ENCODE measurements at places on chromosomes 4 and X. TPM values are rescaled to one million over a fixed set of nuclear protein-coding genes. Genes with fewer than 3 reads are reported as not detected.
A peak's percentile ranks its signal among the peaks of the same experiment; 100 is the strongest.

The ADAMTS3 gene
- total RNA-seq = 0.42 TPM

The SPIN4 gene
- total RNA-seq = 0.87 TPM

The SHROOM4 gene
- total RNA-seq = 8.9 TPM

DNA sequence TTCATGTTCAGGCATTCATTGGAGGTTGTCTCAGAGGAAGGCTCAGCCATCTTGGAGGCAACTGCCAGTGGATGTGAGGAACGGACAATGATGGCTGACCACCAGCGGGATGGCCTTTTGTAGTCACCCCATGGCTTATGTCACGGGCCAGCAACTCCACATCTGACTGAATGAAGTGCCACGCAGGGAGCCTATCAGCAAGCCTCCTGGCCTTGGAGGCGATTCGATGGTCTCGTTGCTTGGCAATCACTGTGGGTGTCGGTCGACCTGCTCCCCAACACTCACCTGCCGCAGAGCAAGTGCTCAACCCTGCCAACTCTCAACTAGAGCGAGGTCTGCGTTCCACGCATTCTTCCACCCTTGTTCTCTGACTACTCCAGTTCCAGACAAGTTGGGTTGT, 7.4 kb downstream of the H2BW2 start:
- DNase-seq = no peak

The CYBB gene
- 20.4 TPM for total RNA-seq

The MAGEC2 gene
- not detected for total RNA-seq

The SLC10A4 gene
- total RNA-seq = not detected

DNA sequence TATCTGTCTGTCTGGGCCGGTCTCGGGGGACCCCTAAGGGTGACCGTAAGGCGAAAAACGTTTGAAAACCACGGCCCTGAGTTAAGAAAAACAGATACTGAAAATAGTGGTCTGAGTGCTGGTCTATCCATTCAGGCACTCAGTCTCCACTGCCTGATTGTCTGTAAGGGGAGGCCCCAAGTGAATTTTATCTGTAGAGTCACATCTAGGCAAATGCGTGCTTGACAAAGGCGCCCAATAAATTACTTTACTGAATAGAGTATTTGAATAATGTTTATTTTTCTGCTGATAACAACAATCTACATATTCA, 465 bp downstream of the HNRNPH2 start:
- no peak for DNase-seq

- DNase-seq = no peak
These were observed 1.7 kb upstream of the KCNE5 start for GRCh38 chrX:109626637-109627036.

The MID2 gene
- total RNA-seq = 5.6 TPM

- DNase-seq = no peak
These were observed 1668.7 kb upstream of the PCDH7 start for GRCh38 chr4:29051381-29051965.

DNA sequence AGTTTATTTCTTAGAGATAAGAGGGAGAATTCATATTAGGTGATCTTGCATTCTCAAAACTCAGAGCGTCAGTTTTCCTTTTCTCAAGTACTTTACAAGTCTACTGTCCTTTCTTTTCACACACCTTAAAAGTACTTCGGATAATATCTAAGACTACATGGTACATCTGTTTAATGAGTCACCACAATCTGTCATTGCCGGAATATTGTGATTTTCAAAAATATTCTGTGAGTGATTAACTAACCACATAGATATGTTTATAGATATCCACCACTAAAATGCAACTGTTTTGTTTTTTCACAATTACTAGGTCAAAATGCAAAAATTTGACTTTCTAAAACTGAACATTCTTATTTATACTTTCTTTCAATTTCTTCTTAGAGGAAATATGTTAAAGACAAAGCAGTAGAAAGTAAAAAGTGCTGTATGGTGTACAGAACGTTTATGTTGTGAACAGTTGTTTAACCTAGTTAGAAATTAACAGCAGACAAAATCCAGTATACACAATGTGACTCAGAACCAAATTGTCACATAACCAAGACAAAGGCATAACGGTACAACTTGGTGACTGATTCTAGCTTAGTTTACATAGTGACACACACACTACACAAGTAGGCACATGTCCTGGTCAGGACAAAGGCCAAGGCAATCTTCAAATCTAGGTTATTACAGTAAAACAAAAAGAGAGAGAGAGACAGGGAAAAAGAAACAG, 482.9 kb downstream of the NAF1 start:
- no peak for DNase-seq

- no peak for DNase-seq
These were observed 169.8 kb upstream of the BCOR start for GRCh38 chrX:40267334-40268187.

- no peak for DNase-seq
These were observed 26.3 kb downstream of the MGARP start for GRCh38 chr4:139253713-139254112.

The SHOX gene
- not detected for total RNA-seq

DNA sequence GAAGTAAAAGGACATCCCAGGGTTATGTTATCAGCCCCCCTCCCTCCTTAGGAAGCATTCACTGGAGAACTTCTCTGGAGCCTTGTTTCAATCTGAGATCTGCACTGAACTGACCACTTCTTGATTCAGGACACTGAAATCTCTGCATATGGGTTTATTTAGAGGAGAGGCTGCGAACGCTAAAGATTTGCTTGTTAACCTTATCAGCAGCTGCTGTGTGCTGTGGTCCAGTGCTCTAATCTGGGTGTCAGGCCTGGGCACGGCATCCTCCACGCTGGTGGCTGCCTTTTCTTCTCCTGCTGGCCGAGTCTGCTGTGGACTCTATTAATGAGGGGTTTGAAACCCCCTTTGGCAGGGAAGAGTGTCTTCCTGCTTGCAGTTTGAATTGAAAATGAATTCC, 1094.7 kb upstream of the TENM3 start:
- no peak for DNase-seq

GRCh38 chrX:63506320-63506719, 155.2 kb upstream of the SPIN4 start:
- no peak for DNase-seq

DNA sequence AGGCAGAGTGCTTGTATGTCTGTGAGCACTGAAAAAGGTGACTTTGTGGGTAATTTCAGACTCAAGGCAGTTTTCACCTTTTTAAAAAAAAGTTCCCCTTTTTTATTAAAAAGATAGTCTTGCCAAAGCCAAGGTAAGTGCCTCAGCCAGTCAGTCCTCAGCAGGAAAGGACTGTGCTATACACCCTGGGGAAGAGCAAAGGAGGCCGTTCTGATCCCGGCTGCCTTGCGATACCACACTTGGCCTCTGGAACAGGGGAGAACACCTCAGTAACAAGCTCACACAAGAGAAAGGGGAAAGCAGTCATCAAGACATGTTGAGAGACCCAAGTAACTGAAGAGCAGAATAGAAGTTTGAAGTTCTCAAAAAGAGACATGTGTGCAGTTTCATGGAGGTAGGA, 541.7 kb downstream of the BCOR start:
- DNase-seq = no peak

DNA sequence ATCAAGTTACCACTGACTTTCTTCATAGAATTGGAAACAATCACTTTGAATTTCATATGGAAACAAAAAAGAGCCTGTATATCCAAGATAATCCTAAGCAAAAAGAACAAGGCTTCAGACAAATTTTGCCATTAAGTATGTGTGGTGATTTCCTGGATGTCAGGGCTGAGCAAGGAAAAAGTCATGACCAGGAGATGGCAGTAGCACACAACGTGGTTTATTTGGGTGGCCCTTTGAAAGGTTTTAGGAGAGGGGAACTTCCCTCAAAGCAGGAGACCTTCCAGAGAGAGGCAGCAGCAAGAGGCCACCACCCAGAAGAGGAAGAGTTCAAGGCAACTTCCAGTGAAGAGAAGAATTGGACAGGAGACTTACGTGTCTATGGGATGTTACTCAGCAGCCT, 18.1 kb upstream of the ZXDB start:
- DNase-seq = no peak

DNA sequence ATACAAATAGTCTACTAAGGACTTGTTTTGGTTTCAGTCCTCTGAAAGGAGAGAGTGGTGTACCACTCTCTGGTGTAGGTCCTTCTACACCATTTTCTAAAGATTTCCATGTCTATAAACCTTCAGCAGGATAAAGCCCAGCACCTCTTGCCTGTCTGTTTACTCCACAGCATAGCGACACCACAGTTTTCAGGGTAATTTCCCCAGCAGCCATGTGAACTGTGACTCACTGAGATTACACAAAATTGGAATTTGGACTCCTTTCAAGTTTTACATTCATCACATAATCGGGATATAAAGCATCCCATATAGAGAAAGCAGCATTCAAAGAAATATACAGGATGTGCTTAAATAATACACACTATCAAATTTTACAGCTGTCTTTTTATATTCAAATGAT, 229.6 kb downstream of the PRDM5 start:
- no peak for DNase-seq

- DNase-seq = peak; percentile 50
These were observed 40.4 kb downstream of the ENPEP start for GRCh38 chr4:110516106-110516922.

The HSFX4 gene
- not detected for total RNA-seq

DNA sequence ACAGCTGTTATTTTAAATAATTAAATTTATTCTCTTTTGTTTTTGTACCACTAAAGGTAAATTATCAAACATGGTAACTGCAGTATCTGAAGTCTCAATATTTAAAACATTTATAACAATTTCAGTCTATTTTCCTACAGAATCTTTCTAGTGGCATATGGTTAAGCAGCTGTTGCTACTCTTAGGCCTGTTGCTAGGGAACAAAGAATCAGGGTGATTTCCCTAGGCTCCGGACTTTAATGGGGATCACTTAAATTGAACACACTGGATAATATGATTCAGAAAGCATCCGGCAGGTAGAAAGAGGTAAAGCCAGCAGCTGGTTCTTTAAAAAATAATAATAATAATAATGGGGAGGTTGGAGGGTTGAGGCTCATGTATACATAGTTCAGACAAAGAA, 17.6 kb downstream of the FBXO8 start:
- no peak for DNase-seq

DNA sequence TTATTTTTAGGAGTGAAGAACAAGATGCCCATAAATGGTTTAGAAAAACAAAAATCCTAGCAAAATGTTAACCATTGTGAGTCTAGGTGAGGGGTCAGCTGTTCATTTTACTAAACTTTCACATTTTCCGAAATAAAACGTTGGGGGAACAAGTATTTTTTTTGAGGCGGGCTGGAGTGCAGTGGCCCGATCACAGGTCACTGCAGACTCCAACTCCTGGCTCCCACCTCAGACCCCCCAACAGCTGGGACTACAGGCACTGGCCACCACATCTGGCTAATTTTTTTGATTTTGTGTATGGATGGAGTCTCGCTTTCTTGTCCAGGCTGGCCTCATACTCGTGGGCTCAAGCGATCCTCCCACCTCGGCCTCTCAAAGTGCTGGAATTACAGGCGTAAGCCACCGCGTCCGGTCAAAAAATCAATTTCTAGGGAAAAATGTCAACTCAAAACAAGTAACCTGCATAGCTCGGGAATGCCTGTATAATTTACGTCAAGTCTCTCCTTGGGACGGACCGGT, 742 bp upstream of the TAF1 start:
- no peak for DNase-seq

DNA sequence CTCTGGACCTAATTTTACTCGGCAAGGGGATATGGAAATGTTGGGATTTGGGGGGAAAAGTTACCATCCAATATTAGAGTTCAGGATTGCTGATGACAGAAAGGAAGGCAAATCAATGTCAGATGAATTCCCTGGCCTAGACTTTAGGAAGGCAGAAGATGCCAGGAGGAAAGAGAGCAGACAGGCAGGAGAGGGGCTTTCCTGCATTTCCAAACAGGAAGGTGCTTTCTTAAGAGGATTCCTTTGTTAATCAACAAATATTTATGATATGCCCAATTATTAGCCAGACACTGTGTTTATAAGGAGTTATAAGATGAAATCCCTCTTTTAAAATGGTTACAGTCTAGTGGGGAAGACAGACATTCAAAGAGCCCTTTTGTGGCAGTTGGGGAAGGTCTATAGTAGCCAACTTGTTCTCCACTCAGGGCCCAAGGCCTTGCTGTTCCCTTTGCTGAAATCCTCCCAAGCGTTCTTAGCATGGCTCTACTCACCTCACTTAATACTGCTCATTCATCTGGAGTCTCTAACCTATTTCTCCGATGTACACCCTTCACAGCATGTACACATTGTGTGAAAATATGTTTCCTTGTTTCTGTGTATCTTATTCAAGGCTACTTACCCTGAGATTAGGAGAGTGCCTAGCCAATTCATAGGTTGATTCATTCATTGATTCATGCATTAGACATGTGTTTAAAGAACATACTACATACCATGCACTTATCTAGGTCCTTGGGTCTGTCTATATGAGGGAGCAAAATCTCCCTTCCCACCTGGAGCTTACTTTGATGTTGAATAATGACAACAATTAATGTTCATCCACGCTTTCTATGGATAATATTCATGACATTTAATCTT, 5.3 kb downstream of the IGFBP7 start:
- no peak for DNase-seq

GRCh38 chrX:153925739-153926551, at the start of gene ARHGAP4:
ARHGAP4 (minus strand) TSS chrX:153926264; CDS start chrX:153926202, 62 bp downstream.
- DNase-seq = peak; percentile 45

The GLOD5 gene
- total RNA-seq = not detected

- DNase-seq = no peak
These were observed 115.7 kb upstream of the ZXDA start for GRCh38 chrX:58025979-58026378.

DNA sequence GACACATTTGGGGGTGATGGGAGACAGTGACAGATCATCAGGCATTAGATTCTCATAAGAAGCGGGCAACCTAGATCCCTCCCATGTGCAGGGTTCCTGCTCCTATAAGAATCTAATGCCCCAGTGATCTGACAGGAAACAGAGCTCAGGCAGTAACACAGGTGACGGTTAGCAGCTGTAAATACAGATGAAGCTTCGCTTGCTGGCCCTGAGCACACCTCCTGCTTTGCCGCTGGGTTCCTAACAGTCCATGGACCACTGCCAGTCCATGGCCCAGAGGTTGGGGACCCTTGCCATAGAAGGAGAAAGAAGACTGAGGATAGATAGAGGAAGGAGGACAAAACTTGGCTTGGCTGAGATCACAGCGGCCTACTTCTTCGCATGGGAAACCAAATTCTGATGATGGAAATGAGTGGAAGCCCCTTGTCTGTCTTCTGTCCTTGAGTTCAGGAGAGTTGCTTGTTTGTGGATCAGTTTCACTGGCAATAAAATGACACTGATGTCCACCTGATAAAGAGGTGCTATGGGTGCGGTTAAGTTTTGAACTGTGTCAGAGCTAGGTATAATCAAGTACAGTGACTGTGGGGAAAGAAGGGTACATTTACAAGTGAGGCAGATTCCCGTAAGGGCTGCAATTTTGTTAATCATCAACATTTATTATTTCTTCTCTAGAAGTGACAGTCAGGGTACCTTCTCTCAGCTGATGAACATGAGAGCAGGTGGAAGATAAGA, 1.7 kb upstream of the TIFA start:
- DNase-seq = no peak

GRCh38 chr4:128983771-128984485, 109.4 kb downstream of the SCLT1 start:
- no peak for DNase-seq

The FAM47E gene
- 2.4 TPM for total RNA-seq

DNA sequence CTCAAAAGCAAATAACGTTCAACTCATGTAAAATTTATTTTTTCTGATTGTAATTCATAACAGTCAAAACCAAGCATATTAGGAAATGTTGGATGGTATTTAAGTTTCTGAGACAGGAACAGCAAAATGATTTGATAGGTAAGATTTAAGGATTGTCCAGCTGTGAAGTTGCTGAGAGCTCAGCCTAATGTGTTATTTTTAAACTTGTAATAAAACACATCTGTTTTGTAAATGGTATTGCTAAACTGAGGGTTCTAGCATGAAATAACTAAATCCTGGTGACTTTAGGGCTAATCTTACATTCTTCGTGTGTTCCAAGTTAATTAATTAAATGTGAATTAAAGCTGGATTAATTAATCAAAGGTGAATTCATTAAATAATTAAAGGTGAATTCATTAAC, 13.3 kb downstream of the TLR10 start:
- no peak for DNase-seq
